Femur (tissue), 1 donor: ENCODE measurements at places on chromosomes 4 and X.

- DNase-seq, result no peak
Measured at GRCh38 chr4:109385260-109385659, 48.4 kb upstream of the SEC24B start.

DNA sequence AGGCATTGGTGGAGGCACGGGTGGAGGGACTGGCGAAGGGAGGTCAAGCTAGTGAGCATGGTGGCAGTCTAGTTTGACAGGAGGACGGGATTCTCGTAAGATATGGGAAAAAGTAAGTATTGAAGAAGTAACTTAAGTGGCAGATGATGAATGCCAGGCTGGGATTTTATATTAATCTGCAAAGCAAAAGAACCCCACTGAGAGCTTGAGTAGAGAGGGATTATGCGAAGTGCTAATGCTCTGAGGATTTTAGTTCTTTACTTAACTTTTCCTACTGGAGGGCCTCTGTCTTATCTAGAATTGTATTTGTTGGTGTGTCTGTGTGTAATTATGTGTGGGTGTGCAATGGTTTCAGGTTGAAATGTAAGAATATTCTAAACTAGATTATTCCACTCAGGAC lies 327.9 kb downstream of the FAT4 start:
- DNase-seq, result no peak

DNA sequence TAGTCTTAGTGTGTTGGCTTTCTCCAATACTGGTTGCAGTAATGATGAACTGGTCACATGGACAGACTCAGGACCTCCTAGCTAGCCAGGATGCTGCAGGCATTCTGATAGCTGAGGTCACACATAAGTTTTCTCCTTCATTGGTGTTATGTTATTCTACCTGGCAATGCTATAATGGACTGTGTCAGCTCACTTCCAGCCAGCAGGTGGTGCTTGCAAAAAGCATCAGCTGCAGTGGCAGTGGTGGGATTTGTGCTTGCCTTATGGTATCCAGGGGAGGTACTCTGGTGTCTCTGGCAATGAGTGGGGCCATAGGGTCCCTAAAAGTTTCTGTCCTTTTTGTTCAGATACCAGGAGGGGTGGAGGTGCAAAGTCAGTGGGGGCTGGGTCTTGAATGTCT lies 33.6 kb downstream of the ZNF330 start:
- DNase-seq, result no peak

GRCh38 chrX:85611926-85612325 lies 232.5 kb upstream of the POF1B start:
- DNase-seq, result no peak

DNA sequence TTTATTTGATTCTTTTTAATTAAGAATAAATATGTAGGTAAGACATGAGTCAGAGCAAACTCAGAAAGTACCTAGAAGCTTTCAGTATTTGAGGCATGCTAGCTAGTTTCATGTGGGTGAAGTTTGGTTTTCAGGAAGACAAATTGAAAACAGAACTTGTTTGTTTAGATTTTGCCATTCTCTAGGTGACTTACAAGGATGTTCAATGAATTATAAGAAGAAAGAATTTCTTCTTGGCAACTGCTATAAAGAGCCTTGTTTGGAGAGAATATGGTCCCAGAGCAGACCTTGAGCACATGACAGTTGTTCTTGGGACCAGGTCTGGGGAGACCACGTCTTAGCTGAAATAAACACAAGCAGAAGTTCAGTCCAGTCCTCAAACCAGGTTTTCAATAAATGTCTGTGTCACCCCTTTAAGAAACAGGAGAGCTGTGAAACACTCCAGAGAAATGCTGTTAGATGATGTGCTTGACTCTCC lies 38.0 kb upstream of the IL21 start:
- no peak for DNase-seq

GRCh38 chr4:168618577-168619265 lies 121.9 kb downstream of the PALLD start:
- DNase-seq, result no peak

GRCh38 chr4:124910327-124910726 lies 197.8 kb upstream of the ANKRD50 start:
- DNase-seq, result no peak

GRCh38 chr4:157575339-157575738 lies 354.8 kb downstream of the GRIA2 start:
- DNase-seq, result no peak

- DNase-seq, result no peak
Measured at GRCh38 chrX:11401966-11402365, 108.8 kb downstream of the AMELX start.

DNA sequence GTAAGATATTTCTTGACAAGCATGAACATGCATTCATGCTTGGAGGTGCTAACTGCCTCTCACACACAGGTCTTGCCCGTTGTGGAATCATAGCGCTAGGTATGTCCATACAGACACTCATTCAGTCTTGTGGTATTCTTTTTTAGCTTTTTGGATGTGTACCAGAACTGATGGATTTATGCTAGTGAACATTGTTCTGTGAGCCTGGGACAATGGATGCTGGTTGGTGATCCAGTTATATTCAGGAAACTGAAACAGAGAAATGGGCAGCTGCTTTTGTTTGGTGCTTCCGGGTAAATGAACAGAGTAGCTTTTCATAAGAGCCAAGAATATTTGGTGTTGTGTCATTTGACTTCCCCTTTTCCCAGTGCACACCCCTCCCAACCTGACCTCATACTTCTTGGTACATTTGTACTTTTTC lies 78.9 kb upstream of the SLC4A4 start:
- DNase-seq, result no peak

GRCh38 chr4:167234316-167234881 lies at the start of gene SPOCK3:
Gene SPOCK3, minus strand, starts transcription at chr4:167234494.
- DNase-seq, result peak; percentile 62

DNA sequence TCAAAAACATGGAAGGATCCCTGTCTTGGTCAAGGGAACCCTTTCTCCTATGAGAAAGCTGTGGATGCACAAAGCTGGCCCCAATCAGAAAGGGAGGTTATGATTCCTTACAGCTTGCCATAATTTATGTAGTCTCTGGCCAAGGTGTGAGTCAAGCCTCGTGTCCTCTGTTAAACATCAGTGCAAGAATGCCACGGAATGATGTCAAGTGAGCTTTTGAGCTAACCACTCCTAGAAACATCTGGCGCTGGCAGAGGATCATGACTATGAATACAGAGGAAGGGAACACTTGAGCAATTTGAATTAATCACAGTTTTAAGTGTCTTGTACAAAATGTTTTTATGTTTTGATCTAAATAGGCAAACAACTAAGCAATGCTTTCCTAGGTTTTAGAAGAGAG lies 51.5 kb upstream of the RAP2C start:
- peak; percentile 78 for DNase-seq

DNA sequence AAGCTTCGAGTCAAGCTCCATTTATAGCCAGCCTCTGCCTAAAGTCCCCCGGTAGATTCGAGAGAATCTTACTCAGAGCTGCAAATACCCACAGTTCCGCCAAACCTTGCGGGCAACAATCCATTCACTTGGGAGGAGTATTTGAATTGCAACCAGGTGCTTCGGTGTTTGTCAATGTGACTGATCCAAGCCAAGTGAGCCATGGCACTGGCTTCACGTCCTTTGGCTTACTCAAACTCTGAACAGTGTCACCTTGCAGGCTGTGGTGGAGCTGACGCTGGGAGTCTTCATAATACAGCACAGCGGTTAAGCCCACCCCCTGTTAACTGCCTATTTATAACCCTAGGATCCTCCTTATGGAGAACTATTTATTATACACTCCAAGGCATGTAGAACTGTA lies 11.2 kb downstream of the CD40LG start:
- DNase-seq, result no peak

DNA sequence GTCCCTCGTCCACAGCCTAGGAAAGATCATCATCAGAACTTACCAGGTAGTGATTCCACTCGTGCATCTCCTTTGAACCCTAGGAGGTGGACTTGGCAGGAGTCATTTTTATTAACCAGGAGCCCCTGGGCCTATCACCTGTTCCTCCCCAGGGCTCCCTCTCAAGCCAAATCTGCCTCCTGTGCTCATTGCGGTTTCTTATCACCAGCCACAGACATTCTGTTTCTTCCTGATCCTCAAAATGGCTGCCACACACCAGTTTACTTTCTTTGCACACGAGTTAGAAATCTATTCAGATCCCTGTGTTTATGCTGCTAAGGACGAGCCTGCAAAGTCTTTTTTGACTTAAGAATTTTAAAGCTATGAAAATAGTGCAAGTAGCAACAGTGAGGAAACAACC lies 354.5 kb upstream of the BOD1L1 start:
- no peak for DNase-seq

- DNase-seq, result no peak
Measured at GRCh38 chr4:133584714-133585113, 435.6 kb downstream of the PCDH10 start.

DNA sequence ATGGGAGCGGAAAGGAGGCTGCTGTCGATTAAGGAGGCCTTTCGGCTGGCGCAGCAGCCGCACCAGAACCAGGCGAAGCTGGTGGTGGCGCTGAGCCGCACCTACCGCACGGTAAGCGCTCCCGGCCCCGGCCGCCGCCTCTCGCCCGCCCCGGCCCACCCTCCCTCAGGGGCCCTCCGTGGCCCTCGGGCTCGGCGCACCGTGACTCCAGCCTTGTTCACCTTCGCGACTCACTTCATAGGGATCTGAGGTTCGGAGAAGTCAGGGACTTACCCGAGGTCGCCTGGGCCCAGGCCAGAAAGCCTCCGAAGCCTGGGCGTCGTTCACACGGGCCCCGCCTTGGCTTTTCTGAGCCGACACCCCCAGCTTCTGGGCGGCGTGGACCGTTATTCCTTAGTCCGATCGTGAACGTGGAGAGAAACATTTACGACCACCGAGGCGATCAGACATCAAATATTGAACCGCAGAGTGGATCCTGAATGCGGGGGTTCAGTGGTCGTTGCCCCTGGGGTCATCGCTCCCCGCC lies 362 bp downstream of the NCAPG start:
- DNase-seq, result no peak

- no peak for DNase-seq
Measured at GRCh38 chrX:94058728-94059382, 384.8 kb downstream of the FAM133A start.

DNA sequence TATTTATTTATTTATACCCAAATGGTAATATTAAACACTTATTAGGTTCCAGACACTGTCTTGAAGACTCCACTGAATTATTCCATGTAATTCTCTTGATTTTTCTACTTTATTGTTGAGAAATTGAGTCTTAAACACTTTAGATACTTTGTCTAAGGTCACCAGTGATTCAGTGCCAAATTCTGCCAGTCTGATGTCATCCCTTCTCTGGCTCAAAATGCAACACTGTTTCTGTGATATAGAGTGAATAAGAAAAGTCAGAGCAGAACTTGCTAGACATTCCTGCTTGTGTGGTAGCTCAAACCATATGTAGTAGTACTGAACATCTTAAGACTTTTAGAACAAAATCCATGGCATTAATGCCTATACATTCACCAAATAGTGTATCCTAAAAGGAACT lies 164.3 kb downstream of the GABRB1 start:
- DNase-seq, result no peak

- DNase-seq, result peak; percentile 80
Measured at GRCh38 chr4:9762823-9763475, 18.5 kb upstream of the DRD5 start.

DNA sequence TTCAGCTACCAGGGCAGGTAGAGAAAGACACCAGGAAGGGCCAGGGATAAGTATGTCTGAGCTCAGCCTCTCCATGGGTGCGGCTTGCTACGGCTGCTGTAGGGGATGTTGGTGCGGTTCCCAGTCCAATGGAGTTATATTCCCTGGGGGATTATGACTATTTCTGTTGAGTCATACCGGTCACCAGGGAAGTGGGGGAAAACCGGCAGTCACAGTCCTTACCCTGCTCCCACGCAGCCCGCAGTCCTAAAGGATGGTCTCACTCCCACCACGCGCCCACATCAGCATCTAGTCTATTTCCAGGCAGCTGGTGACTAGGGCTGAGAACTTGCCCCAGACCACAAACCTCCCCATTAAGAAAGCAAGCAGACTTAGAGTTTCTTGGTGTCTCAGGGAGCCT lies 191.6 kb downstream of the VEGFC start:
- DNase-seq, result no peak

DNA sequence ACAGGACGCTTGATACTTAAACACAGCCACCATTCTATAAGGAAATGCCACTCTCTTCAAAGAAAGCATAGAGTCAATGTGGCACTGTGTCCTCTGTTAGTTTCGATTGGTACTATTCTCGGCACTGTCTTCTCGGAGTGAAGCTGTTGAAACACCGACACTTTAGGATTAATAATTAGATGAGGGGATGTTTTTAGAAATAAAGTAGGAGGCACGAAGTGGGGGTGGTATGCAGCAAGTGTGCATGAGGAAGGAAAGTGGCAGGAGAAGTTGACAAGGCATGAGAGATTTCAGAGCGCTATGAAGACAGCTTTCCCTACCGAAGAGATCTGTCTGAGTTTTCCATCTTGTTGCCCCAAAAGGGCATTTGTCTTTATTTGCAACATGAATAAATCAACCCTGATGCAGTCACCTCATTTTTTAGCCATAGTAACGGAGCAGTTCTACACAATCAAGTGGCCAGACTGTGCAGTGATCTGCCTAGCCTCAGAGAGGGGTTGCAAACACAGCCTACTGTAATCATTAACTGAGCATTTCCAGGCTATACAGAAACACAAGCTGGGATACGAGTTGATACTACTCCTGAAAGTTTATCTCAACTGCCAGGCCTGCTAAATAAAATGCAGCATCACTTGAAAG lies 8.3 kb downstream of the GPRIN3 start:
- DNase-seq, result no peak
